ENCODE measurements at places on chromosomes 6 and 20. TPM values are rescaled to one million over a fixed set of nuclear protein-coding genes. Genes with fewer than 3 reads are reported as not detected.

DNA sequence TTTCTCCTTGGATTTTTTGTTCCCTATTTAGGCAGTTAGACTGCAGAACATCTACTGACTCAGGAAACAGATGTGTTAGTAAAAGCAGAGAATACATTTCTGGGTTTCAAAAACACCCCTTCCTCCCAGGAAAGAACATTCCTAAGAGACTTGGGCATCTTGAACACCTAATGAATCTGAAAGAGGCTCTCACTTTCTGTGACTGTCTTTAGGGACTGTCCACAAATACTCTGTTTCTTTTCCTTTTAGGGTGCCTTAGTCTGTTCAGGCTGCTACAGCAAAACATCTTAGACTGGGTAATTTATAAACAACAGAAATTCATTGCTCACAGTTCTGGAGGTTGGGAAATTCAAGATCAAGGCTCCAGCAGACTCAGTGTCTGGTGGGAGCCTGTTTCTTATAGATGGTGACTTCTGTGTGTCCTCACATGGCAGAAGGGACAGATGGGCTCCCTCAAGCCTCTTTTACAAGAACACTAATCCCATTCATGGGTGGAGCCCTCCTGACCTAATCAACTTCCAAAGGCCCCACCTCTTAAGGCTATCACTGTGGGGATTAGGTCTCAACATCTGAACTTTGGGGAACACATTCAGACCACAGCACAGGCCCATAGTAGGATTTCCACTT lies 19.4 kb upstream of the CCN5 start:
- peak; percentile 66 for DNase-seq

GRCh38 chr6:37209461-37210205 lies 39.7 kb downstream of the PIM1 start:
- no peak for DNase-seq

- no peak for DNase-seq
Observed at GRCh38 chr20:59145924-59146779, 17.5 kb upstream of the ZNF831 start.

GRCh38 chr6:74690365-74690764 lies 515.5 kb downstream of the COL12A1 start:
- DNase-seq: no peak

- DNase-seq: no peak
Observed at GRCh38 chr6:110201151-110201884, 21.1 kb downstream of the CDC40 start.

DNA sequence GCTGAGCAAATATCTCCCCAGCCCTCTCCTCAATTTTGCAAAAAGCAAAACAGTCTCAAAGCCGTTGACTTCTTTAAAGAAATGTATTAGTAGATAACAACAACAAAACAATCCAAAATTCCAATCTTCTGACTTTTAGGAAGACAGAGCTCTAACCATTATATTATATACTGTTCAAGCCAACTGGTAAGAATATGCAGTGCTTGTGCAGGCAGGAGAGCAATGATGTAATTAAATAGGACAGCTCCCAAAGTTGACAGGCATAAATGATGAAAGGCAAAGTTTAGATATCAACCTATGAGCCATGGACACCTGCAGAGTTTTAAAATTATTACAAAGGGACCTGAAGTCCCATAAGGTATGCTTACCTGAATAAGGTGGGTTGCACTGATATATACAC lies 16.6 kb upstream of the CEP85L start:
- no peak for DNase-seq

Gene CD93
- 0.35 TPM for total RNA-seq

DNA sequence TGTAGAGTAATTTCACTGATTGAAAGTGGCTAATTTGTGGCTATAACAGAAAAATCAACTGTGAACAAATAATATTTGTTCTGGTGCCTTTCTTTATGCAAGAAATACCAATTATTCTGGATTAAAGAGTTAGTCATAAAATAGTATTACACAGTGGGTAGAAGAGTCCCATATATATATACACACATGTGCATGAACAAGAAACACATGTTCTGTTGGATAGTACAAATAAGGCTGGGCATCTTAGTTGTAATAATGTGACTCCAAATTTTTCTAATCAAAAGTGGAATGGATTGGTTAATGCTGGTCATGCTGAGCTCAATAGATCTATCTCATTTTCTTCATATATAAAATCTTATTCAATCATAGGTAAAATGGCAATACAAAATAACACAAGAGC lies 179.4 kb downstream of the OGFRL1 start:
- DNase-seq: no peak

DNA sequence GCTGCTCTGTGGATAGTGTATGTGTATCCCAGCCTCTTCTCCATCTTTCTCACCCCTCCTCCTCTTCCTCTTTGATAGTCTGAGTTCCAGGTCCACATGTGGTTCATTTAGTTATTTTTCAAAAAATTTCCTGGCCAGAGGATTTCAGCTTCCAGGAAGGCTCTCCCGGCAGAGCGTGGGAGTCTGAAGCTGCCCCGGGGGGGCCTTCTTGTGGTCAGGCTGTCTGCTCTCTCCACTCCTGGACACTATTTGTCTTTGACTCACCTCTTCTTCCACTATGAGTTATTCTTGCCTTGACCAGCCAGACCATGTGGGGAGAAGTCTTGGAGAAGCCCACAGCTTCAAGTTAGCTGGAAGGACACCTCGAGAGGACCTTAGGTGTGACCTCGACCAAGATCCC lies 258.8 kb downstream of the CDC5L start:
- DNase-seq: peak; percentile 46

Gene BPIFB4
- total RNA-seq: not detected

Gene RAET1L
- 3.1 TPM for total RNA-seq

DNA sequence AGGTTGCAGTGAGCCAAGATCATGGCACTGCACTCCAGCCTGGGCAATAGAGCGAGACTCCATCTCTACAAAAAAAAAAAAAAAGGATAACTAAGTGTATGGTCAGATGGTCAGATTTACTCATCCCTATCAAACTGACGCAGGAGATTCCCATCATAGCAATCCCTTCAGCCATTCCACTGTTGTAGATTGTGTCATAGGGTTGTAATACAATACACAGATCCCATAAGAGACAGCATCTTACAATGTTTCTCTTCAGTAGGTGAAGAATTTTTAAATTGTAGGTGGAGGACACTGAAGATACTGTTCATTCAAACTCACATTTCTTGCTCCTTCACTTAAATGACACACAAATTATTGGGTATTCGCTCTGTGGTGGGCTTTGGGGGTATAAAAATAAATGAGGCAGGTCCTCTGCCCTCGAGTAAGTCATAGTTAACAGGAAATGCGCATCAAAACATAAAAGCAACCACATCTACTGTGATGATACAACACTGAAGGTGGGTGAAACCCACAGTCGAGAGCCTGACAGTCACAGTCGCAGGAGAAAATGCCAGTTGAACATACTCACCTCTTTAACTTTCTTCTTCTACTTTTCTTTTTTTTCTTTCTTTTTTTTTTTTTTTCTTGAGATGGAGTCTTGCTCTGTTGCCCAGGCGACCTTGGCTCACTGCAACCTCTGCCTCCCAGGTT lies 205.5 kb downstream of the ZNF217 start:
- DNase-seq: no peak

- DNase-seq: peak; percentile 94
Observed at GRCh38 chr6:18148304-18149025, 6.4 kb downstream of the TPMT start.

DNA sequence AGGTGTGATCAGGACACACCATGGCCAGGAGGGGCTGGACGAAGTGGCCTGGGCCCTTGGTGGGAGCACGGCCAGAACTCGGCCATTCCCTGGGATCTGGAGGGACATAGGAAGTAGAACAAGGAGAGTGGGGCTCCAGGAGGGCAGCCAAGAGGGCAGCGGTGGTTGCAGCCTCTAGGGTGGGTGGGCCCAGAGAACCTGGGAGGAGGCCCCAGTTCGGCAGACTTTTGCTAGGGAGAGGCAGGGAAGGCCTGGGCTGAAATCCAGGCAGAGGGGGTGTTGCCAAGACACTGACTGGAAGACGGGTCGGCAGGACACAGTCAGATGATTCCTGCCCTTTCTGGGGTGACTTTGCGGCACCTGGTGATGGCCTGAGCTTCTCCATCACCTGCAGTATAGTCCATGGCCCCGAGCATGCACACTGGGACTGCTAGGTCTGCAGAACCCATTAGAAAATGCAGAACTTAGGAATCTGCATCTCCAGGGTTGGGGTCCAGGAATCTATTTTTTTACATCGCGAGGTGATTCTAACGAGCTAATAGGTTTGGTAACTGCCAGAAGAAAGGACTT lies 224.8 kb downstream of the SYNDIG1 start:
- no peak for DNase-seq

DNA sequence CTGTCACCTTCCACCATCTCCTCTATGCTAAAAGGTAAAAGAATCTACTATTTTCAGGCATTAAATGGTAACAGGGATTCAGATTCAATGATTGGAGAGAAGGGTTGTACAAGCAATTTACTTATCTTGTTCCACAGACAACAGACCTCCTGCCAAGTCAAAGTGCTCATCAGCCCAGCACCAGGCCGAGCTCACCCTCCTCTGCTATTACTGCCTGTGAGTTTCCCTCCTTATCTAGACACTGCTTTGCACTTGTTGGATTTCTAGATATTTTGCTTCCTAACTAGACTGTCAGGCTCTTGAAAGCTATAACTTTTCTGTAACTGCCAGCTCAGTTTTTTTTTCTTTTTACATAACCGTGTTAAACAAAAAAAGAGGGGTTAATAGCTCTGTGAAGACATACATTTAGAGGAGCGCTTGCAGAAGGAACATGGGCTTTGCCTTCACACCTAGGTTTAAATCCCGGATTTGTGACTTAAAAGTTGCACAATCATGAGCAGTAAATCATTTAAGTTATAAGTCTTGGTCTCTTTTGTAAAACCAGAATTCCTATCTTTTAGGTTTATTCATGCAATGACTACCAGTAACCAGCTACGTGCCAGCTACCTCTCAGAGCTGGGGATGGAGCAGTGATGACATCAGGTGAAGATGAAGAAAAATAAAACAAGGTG lies 1.1 kb upstream of the FAM162B start:
- DNase-seq: no peak

DNA sequence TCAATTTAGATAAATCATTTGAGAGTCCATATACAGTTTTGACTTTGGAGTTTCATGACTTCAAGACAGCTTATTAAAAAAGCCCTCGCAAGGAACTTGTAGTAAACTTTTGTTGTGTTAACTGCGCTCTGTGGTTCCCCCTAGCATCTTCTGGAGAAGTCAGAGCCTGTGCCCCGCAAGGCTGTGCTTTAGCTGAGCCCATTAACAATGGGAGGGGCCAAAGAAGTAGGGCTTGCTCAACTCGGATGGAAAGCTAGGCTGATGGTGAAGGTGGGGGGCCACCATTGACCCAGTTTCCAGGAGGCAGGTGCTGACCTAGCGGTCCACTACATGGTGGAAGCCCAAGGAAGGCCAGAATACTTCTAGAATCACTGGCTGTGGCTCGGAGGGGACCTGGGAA lies 29.3 kb upstream of the OVOL2 start:
- DNase-seq: no peak

GRCh38 chr20:50859161-50859560 lies 64.3 kb downstream of the BCAS4 start:
- no peak for DNase-seq

Gene RGS17
- 3.6 TPM for total RNA-seq

- DNase-seq: no peak
Observed at GRCh38 chr6:24987446-24988115, 51.8 kb upstream of the RIPOR2 start.

Gene ZNF334
- 1.7 TPM for total RNA-seq

- no peak for DNase-seq
Observed at GRCh38 chr6:70130865-70131264, 172.0 kb downstream of the COL9A1 start.

DNA sequence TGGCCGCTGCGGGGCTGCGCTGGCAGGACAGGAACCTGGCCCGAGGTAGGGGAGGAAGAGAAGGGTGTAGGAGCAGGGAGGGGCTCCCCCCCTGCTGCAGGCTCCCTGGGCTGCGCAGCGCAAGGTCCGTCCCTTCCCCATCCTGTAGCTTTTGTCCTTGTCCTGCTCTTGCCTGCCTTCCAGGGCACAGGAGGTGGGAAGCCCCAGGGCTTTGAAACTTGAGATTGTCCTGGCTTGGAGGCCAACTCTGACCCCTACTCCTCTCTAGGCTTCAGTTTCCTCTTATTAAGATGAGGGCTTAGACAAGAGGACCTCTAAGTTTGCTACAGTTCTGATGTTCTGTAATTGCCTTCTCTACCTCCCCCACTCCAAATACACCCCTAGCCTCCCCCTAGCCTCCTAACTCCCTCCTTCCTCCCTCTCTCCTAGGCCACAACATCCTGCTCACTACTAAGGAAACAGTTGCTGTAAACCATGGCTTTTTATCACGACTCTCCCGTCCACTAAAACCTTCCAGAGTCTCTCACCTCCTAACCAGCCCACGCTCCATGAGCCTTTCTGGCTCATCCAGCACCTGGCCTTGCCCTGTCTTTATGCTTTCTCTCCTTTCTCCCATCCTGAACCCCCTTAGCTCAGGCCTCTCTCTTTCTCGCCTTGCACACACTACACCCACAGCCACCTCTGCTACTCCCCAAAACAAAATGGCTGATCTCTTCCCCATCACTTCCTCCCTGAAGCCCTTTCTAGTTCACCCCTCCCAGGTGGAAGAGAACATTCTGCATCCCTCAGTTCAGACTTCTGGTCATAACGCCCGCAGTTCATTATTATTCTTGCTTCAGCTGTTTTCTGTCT lies 10.2 kb downstream of the UNC5CL start:
- DNase-seq: no peak

DNA sequence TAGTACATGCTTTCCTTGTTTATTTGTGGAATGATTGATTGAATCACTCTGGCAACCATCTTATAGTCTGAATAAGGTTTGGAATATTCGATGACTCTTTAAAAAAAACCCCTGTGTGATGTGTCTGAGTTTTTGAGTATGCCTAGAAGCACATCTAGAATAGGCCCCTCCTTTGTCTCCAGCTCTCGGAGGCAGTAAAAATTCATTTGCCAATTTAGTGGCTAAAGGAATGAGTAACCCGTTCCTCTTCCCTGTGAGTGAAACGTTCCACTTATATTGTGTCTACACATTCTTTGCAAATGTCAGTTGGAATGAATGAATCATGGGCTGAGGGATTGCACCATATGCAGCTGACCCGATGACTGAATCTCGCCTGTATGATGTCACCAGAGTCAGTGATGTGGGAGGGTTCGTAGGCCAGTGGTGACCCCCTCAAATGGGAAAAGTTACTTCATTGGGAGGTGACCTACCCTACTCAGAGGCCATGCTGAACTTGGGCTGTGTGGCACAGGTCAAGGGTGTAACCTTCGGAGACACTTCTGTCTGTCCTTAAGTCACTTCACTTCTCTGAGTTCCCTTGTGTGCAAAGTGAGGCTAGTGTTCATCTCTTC lies 21.6 kb downstream of the MOCS3 start:
- DNase-seq: peak; percentile 98

Gene MYT1
- total RNA-seq: under 0.01 TPM

GRCh38 chr6:136982928-136983327 lies 60.8 kb downstream of the SLC35D3 start:
- no peak for DNase-seq

GRCh38 chr6:142945049-142945445 lies at the start of gene HIVEP2:
Gene HIVEP2 (minus strand): TSS chr6:142945176. CDS start chr6:142774738, 170,438 bp downstream.
- peak; percentile 80 for DNase-seq

DNA sequence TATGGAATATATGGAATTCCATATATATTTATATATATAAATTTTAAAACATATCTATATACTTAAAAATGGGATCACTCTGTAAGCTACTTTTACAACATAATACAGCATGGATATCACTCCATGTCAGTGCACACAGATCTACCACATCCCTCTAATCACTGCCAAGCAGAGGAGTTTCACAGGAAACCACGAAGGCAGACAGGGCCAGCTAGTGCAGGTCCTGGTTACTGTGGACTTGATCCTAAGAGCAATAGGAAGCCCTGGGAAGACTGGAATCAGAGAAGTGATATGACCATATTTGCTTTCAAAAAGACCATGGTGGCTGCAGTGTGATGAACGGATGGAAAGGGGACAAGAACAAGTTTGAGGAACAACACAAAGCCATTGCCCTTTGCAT lies 40.0 kb upstream of the NRN1 start:
- DNase-seq: no peak

Gene PSORS1C1
- total RNA-seq: 5.1 TPM

Gene HIVEP1
- 13.0 TPM for total RNA-seq
